ENCODE measurements at places on chromosomes 1 and 21.

DNA sequence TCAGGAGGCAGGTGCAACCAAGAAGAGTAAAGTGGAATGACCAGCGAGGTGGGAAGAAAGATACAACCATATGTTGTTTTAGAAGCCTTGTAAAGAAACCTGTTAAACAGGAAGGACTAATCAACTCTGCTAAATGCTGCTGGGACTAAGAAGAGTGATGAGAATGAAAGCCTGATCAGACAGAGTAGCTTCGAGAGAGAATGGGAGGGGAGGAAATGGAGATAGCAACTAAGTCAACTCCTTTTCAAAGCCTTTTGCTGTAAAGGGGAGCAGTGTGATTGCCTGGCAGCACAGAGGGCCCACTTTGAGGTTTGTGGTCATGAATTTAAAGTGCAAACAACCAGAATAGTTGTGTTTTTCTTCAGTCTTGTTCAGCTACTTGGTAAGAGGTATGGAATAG lies 31.4 kb downstream of the SLC30A7 start:
- DNase-seq: no peak

DNA sequence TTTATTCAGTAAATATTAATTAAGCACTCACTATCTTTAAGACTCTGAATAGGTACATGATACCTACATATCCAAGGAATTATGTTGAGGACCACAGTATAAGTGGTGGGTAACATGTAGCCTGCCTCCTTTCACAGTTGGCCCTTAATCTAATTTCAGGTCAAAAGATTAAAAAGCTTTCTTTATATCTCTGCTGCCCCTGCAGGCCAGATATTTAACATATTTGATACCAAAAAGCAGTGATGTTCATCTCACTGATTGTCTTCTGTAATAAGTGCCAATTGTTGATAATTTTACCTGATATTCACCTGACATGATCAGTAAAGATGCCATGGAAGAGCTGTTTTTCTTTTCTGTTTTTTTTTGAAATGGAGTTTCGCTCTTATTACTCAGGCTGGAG lies 36.5 kb downstream of the RLF start:
- no peak for DNase-seq

GRCh38 chr1:227546059-227546458 lies 17.3 kb upstream of the ZNF678 start:
- DNase-seq: no peak

DNA sequence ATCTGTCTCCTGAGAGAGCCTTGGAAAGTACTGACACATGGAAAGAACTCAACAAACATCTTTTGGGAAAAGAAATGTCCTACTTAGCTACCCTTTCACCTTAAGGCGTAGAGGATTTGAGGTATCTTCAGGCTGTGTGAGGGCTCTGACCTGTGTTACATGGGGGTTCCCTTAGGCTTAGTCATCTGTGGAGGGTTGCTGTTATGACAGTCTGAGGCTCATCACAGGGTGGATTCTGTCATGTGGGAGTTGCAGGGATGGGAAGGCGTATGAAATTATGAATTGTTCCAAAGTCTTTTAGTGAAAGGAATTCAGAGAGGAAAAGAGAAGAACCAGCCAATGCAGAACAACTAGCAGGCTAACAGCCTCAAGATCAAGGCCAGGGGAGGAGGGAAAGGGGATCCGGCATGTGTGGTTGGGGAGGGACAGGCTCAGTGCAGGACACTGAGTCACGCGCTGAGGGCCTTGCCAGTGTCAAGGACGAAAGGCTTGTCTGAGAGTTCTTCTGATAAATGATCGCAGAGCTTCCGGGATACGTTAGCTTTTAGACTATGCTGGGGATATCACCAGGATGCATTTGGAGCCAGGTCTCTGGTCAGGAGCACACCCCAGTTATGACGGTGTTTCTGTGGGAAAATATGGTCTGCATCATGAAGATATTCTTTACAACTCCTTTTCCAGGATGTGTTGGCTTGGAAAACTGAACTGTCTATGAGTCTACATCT lies 24.6 kb upstream of the PLA2G2C start:
- no peak for DNase-seq

DNA sequence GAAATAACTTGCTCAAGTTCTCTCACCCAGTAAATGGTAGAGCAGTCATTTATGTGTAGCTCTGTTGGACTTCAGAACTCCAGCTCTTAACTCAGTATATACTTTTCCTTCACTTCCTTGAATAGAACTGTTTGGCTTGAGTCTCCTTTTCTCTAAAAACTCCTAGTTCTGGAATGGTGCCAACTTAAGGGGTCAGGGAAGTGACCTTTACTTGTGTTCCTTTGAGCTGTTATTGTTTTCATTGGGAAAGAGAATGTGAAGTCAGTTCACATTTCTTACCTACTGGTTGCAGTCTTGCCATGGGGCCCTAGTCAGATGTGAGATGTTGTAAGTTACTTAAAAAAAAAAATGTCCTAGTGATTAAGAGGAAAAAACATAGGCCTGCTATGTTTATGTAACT lies 77.0 kb upstream of the MACF1 start:
- DNase-seq: no peak

DNA sequence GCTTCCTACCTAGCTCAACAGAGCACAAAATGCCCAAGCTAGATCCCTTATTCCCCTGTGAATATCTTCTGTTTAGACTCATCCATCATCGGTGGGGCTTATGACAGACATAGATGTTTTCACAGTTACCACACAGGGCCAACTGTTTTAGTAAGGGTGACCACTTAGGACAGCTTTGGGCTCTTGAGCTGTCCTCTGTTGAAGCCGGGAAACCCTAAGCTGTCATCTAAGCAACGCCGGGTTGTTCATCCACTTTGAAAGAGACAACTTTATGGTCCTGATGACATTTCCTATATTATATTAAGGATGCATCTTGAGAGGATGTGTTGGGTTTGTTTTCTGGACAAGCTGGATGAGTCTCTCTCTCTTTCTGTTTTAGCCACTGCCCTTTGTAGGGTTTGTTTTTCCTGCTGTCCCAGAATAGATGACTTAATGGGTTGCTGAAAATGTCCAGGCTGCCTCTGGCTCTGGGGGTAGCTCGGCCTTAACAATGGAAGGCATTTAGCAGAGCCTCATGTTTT lies 110.5 kb upstream of the UBE2U start:
- DNase-seq: no peak

DNA sequence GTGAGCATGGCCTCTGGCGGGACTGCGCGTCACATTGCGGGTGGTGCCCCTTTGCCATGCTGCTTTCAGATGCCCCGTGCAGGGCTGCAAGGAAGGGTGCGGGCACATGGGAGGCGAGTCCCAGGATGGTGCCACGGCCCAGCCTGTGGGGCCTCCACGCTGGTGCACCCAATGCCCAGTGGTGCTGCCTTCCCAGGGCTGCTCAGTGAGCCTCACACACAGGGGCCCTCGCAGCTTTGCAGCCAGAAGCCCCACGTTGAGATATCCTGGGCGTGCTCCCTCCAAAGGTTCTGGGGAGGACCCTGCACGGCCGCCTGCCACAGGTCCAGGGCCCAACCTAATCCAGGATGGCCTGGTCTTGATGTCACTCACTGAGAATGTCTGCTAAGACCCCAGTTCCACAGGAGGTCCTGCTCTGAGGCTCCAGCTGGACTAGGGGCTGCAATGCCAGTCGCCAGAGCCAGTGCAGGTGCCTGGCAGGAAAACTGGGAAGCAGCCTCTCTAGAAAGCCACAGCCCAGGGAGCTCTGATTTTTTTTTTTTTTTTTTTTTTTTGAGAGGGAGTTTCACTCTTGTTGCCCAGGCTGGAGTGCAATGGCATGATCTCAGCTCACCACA lies 34.1 kb upstream of the PRSS38 start:
- DNase-seq: no peak

GRCh38 chr1:48222501-48223242 lies at the start of gene SLC5A9:
Gene SLC5A9, plus strand, starts transcription at chr1:48222716. Its CDS starts 21 bp downstream, at chr1:48222737.
- DNase-seq: no peak

GRCh38 chr1:232218955-232219865 lies 410.7 kb downstream of the SIPA1L2 start:
- DNase-seq: no peak

DNA sequence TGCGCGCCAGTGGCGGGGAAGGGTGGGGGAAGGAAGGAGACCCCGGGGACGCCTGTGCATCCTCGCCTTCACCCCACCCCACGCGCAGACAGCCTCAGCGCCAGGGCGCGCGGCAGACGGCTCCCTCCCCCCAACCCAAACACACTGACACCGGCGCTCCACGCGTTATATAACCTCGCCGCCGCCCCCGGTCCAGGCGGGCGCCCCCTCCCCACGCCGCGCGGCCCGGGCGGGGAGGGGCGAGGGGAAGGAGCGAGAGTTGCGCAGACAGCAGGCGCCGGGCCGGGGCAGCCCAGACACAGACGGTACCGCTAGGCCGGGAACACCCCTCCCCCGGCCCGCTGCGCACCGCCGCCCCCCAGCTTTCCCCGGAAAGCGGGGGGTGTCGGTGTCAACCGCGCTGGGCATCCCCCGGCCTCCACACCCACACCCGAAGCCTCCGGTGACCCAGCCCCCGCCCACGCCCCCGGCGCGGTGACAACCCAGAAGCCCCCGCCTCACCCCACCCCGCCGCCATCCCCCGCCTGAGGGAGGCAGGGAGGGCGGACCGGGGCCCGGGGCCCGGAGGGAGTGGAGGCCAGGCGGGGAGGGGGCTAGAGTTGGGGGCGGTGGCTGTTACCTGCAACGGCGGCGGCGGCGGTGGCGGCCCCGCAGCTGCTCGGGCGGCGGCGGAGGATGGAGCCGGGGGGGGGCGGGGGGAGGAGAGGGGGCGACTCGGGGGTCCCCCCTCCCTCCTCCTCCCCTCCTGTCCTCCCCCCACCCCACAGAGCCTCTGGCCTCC lies 432 bp downstream of the AKT3 start:
- no peak for DNase-seq
